ENCODE measurements at places on chromosomes 3 and 15. TPM values are rescaled to one million over a fixed set of nuclear protein-coding genes. Genes with fewer than 3 reads are reported as not detected.

C3orf52 gene
- 8.1 TPM for total RNA-seq

GRCh38 chr15:50593761-50594160 lies 47.3 kb upstream of the USP50 start:
- DNase-seq: no peak

DNA sequence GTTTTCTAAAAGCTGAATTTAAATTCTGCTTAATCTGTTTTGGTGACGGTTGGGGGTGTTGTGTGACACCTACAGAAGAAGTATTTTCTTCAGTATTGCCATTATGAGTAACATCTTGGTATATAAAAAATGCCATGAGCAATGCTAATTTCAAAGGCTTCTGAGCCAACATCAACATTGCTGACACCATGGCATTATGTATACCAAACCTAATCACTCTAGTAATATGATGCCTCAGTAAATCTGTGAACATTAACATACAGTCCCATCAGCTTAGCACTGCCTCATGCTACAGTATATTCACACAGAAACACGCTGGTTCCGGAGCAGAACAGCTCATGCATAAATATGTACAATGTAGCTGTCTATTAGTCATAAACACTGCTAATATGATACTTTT lies 75.8 kb downstream of the ZPLD1 start:
- no peak for DNase-seq

SCG5 gene
- 0.39 TPM for total RNA-seq

DNA sequence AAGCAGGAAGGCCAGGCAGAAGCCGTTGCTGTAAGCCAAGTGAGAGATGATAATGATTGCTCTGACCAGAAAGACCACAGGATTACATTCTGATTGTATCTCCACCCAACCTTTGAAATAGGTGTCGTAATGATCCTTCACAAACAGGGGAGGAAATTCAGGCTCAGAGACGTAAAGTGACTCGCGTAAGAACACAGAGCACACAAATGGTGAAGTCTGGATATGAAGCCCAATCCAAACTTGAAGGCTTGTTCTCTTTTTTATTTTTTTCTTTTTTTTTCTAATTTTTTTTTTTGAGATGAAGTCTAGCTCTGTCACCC lies 25.3 kb upstream of the PIAS1 start:
- DNase-seq: no peak

EFHB gene
- total RNA-seq: not detected

MCF2L2 gene
- 0.26 TPM for total RNA-seq

DNAH12 gene
- under 0.01 TPM for total RNA-seq

GRCh38 chr3:128383316-128384235 lies 83.1 kb downstream of the DNAJB8 start:
- DNase-seq: no peak

DNA sequence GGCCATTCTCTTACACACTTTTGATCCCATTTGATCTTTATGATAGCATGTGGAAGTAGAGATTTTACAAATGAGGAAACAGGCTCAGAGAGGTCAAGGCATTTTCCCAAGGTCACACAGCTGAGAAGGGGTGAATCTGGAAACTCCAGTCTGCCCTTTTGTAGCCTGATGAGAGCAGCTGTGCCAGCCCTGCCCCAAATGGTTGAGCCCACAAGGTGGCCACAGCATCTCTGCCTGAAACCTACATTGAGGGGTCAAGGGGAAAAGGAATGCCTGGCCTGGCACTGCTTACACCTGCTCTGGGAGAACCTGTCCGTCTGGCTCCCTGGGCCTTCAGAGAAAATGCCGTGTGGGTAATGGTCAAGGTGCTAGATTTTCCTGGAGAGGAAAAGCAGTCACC lies 200.2 kb upstream of the LINGO1 start:
- DNase-seq: no peak

GRCh38 chr15:40793216-40793989 lies 13.5 kb upstream of the ZFYVE19 start:
- DNase-seq: peak; percentile 99

MBNL1 gene
- 316 TPM for total RNA-seq

- no peak for DNase-seq
Observed at GRCh38 chr15:69125236-69125635, 35.2 kb upstream of the GLCE start.

NMD3 gene
- 88.2 TPM for total RNA-seq

DNA sequence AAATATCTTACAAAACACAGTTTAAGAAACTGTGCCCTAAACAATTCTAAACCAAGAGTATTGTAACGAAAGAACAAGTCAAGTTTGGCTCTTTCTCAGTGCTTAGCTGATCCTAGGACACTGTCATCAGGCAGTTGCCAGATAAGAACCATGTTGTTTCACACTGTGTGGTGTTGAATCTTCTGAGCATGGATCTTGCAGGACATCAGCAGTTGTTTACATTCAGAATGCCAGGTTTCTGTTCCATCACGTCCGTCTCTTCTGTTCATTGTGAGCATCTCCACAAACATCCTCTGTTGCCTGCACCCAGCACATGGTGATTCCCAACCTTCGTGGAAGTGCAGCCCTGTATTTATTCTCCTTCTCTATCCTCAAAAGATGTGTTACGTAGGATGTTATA lies 67.9 kb downstream of the DCUN1D1 start:
- no peak for DNase-seq

TICRR gene
- total RNA-seq: 2.7 TPM

- no peak for DNase-seq
Observed at GRCh38 chr3:133264920-133265319, 134.9 kb upstream of the BFSP2 start.

DNA sequence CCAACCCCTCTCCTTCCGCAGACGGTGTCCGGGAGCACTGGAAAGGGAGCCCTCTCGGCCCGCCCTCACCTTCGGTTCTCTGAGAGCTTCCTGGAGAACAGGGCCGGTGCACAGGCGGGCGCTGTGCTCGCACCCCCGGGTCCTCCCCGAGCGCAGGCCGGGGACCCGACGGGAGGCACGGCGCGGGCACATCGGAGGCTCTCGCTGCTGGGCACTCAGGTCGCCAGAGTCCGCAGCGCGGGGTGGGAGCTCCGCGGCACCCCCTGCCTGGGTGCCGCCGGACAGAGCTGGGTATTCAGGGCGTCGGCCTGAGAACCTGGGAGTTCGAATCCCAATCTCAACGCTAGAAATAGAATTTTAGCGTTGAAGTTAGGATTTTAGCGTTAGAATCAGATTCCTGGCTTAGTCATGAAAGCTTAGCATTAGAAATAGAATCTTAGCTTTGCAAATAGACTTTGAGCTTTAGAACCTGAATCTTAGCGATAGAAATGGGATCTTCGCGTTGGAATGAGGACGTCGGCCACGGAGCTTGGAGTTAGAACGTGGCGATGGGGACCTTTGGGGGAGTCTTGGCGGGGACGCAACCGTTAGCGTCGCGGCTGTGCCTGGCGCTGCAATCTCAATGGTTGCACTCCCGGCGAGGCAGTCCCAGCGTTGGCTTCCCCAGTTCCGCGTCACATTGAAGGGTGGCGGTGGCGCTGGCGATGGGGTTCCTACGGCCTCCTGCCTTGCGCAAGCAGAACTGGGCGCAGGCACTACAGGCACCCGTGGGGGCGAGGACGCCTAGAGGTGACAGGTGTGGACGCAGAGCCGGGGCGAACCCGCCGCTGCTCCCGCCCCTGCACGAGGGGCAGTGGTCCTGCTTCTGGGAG lies 549 bp downstream of the TRH start:
- no peak for DNase-seq

DNA sequence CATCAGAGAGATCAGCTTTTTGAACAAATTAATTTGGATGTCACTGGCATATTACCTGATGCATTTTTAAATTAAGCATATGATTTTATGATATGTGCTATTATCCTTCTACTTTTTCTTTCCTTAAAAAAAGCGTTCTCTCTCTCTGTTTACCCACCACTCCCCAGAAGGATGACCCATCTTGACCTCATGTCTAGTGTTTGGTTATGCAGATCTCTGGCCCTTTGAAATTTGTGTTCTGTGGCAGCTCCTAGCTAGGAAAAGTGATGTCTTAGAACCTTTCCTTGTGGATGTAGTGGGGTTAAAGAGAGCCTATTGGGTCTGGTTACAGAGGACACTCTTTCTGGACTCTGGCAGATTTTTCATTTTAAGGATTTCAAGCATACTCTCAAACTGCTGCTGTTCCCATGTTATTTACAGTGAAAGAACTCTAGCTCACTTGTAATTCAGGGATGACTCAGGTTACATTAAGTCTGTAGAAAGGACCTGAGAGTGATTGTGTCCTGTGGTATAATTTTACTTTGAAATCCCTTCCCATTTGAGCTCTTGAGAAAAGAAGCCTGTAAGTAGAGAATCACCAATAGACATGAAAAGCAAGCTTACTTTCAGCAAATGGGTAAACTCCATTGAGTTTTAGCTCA lies 23.8 kb downstream of the ARHGEF26 start:
- no peak for DNase-seq

GRCh38 chr3:46316206-46316605 lies 37.7 kb upstream of the CCR2 start:
- DNase-seq: no peak

DNA sequence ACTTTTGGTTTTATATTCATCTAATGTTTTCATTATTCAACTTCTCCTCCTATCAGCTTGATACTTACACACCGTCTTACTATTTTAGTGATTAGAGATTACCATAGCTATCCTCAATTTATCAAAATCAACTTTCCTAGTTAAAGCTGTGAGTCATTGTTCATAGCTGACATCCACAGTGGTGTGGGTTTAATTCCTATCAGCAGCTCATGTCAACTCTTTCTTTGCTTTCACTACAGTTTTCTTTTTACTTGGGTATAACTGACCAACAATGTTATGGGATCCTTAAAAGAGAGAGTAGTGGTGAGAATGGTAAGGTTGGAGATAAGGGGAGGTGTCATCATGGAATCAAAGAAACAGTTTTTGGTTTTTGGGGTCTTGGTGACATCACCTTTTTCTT lies 112.7 kb downstream of the NFKBIZ start:
- no peak for DNase-seq

ARID3B gene
- 3.2 TPM for total RNA-seq

DNA sequence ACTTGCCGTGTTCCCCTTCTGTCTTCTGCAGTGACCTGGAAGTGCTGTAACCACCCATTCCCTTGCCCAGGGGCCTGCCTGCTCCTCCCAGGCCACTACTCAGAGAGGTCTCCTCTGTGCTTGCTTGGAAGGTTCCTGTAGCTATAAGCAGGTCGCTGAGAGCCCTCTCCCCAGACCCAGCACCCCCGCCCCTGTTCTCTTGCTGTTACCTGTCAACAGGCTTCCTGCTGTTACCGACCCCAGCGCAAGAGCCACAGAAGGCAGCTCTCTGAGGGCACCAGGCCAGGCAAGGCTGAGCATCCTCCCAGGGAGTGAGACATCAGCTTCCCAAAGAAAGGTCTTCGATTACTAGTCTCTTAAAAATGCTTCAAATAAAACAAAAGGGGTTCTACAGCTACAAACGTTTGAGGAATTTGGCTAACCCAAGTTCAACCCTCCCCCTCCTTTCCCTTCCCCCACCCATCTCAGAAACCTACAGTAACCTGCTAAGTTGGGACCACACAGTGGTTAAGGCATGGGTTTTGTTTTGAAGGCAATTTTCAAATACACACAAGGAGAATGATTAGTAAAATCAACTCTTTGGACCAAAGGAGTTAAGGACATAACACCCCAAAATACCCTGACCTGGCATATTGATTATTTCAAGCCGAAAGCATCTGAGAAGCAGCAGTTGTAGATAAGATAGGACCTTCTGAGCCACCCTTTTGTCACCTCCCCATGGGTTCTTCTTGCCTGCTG lies 74.9 kb upstream of the MFGE8 start:
- no peak for DNase-seq

- peak; percentile 45 for DNase-seq
Observed at GRCh38 chr3:138862531-138862923, 27.8 kb upstream of the PIK3CB start.

ANKRD63 gene
- total RNA-seq: not detected

DNA sequence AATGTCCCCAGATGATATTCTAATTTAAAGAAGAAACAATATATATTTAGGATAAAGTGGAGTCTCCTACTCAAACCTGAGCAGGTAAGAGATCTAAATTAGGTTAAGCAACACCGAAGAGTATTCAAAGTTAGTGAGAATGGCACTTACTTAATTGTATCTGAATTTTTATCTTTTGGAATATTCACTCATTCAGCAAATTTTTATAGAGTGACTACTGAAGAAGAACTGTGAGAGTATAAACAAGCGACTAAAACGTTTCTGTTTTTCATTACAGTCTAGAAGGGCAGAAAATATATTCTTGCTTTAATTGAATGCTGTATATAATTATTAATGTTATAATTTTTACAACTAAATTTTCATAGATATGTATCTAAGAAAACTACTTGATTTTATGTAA lies 567.7 kb upstream of the TBL1XR1 start:
- DNase-seq: no peak

CLEC3B gene
- 0.26 TPM for total RNA-seq

DNA sequence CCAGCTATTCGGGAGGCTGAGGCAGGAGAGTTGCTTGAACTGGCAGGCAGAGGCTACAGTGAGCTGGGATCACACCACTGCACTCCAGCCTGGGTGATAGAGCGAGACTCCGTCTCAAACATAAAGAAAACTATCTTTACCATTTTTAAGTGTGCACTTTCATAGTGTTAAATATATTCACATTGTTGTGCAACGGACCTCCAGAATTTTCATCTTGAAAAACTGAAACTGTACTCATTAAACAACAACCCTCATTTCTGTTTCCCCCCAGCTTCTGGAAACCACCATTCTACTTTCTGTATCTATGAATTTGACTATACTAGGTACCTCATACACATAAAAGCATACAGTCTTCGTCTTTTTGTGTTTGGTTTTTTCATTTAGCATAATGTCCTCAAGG lies 375.1 kb downstream of the SHQ1 start:
- DNase-seq: no peak

DNA sequence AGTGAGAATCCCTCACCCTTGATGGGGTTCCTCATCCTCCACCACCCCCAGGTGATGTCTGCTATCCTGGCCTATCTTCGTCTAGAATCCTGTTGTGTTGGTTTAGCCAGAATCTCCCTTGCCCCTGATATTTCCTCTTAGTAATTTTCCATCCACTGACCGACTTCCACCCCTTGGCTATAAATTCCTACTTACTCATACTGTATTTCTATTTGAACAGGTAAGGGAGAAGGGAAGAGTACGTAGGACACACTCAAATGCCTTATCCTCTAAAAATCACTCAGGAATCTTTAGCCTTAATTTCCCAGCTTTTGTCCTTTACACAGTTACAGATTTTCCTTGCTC lies 678 bp upstream of the TFG start:
- DNase-seq: peak; percentile 1

- no peak for DNase-seq
Observed at GRCh38 chr3:184360929-184361531, 375 bp downstream of the CLCN2 start.

FOXB1 gene
- not detected for total RNA-seq

- DNase-seq: no peak
Observed at GRCh38 chr15:96720656-96721055, 390.2 kb downstream of the NR2F2 start.

CTXN2 gene
- not detected for total RNA-seq

- no peak for DNase-seq
Observed at GRCh38 chr15:53462651-53463050, 296.8 kb downstream of the WDR72 start.

- DNase-seq: no peak
Observed at GRCh38 chr3:87145553-87145952, 81.6 kb upstream of the CHMP2B start.

GRCh38 chr15:80662129-80662528 lies 33.0 kb upstream of the ABHD17C start:
- no peak for DNase-seq

CAPN3 gene
- total RNA-seq: 0.13 TPM

SUMF1 gene
- total RNA-seq: 45.1 TPM

ECE2 gene
- total RNA-seq: not detected

- peak; percentile 61 for DNase-seq
Observed at GRCh38 chr3:133301194-133301593, 98.7 kb upstream of the BFSP2 start.
